A673 (cell line): ENCODE measurements at places on chromosomes 12 and 14. TPM values are rescaled to one million over a fixed set of nuclear protein-coding genes. Genes with fewer than 3 reads are reported as not detected.

Gene NPFF
- not detected in 2 replicates for total RNA-seq

Gene RFX4
- total RNA-seq: not detected in 2 replicates

Gene CCDC175
- total RNA-seq: 0.47 TPM in 1 of 2 replicates, not detected in the other

Gene KRT75
- not detected in 2 replicates for total RNA-seq

Gene OR4K15
- not detected in 2 replicates for total RNA-seq

Gene MIP
- total RNA-seq: not detected in 2 replicates

Gene PPP1R3E
- 9.7 and 10.9 TPM in 2 replicates for total RNA-seq

GRCh38 chr14:64294672-64295413 is 672 bp upstream of the ESR2 start:
- no peaks in the 10 kb centered on the region for H3K36me3 ChIP-seq
- H3K4me1 ChIP-seq: peaks cover 9% of the 10 kb centered on the region
- H3K4me3 ChIP-seq: peak overlapping the region; percentile 45
- H3K27me3 ChIP-seq: no peaks in the 10 kb centered on the region
- DNase-seq: peak; percentile 78

DNA sequence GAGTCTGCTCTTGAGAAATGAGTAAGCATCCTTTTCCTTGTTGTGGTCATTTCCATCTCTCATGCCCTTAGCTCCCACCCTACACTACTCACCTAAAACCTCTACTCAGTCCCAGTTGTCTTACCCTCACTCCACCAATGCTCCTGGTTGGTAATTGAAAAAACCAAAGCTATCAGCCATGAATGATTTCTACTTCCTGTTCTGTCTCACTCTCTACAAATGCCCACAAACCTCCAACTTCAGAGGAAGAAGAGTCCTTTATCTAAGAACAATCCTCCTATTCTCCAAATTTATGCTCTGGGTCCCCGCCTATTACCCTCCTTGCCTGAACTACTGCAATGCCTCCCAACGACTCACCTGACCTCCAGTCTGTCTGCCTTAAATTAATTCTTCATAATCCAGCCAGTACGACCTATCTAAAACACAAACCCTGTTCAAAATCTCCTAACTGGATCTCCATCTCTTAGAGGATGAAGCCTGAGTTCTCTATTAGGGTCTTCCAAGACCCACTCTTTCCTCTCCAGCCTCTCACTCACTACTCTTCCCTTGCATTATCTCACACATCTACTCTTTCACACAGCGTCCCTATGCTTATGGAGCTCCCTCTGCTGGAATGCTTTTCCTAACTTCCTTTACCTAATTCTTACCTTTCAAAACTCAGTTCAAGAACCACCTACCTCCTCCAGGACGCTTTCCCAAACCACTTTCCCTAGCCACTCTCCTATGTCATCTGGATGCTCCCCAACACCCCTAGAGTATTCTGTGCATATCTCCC is 2.2 kb downstream of the DHRS1 start:
- no peaks in the 10 kb centered on the region for H3K27me3 ChIP-seq
- no peak overlapping the region for H3K27ac ChIP-seq
- H3K36me3 ChIP-seq: peaks cover 9% of the 10 kb centered on the region
- peak; percentile 45 for DNase-seq

GRCh38 chr14:76793324-76793723 is 19.4 kb downstream of the ANGEL1 start:
- no peaks in the 10 kb centered on the region for H3K27me3 ChIP-seq
- DNase-seq: no peak
- H3K4me3 ChIP-seq: no peak overlapping the region
- H3K4me1 ChIP-seq: no peaks in the 10 kb centered on the region
- H3K36me3 ChIP-seq: peaks cover 15% of the 10 kb centered on the region
- H3K27ac ChIP-seq: no peak overlapping the region

DNA sequence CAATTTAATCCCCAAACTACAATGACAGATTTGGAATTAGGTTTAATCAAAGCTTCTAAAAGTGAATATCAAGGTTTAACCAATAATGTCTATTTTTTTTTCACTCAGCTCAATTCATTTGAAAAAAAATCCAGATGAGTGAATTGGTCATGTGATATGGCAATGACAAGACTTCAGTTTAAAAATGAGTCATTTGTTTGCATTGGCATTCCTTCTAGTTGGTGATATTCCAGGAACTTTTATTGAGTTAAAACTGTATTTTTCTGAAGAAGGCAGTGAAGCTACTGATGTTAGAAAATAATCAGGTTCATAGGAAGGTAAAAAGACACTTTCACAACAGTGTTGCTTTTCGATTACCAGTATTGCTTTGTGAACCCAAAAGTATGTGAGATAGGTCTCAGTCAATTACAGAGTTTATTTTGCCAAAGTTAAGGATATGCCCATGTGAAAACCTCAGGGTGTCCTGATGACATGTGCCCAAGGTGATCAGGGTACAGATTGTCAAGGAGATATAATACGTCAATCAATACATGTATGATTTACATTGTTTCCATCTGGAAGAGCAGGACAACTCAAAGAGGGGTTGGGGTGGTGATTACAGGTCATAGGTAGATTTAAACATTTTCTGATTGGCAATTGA is 1214.9 kb downstream of the GALC start:
- no peaks in the 10 kb centered on the region for H3K36me3 ChIP-seq
- no peak overlapping the region for H3K4me3 ChIP-seq
- no peak for DNase-seq
- peaks cover 22% of the 10 kb centered on the region for H3K4me1 ChIP-seq
- H3K27ac ChIP-seq: no peak overlapping the region

GRCh38 chr14:45699471-45699870 is 446.5 kb upstream of the MIS18BP1 start:
- H3K36me3 ChIP-seq: no peaks in the 10 kb centered on the region
- H3K4me1 ChIP-seq: no peaks in the 10 kb centered on the region
- H3K27me3 ChIP-seq: no peaks in the 10 kb centered on the region
- H3K27ac ChIP-seq: no peak overlapping the region
- DNase-seq: no peak

DNA sequence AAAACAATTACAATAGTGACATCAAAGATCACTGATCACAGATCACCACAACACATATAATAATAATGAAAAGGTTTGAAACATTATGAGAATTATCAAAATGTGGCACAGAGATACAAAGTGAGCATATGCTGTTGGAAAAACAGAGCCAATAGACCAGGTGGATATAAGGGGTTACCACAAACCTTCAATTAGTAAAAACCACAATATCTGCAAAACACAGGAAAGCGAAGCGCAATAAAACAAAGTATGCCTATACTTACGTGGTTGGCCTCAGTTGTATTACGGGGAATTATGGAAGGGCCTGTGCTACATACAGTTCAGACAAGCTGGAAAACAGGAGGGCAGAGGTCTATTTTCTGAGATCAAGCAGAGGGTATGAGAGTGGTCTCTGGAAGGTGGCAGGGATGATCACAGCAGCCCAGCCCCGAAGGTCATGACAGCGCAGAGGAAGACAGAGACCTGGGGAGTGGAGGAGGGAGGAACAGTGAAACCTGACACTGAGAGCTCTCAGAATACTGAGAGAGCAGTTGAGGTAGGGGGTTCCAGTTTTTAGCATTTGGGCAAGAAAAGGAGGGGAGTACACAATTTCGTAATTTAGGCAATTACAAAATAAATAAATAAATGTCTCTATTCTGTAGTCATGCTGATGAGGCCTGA is 41.3 kb downstream of the IFNG start:
- no peaks in the 10 kb centered on the region for H3K4me1 ChIP-seq
- H3K27me3 ChIP-seq: peaks cover 12% of the 10 kb centered on the region
- no peak overlapping the region for H3K4me3 ChIP-seq
- H3K27ac ChIP-seq: no peak overlapping the region
- H3K36me3 ChIP-seq: no peaks in the 10 kb centered on the region
- DNase-seq: no peak

GRCh38 chr12:94875525-94875924 is 128.0 kb downstream of the NDUFA12 start:
- no peak overlapping the region for H3K27ac ChIP-seq
- no peaks in the 10 kb centered on the region for H3K4me1 ChIP-seq
- no peak for DNase-seq
- H3K27me3 ChIP-seq: peaks cover 74% of the 10 kb centered on the region

DNA sequence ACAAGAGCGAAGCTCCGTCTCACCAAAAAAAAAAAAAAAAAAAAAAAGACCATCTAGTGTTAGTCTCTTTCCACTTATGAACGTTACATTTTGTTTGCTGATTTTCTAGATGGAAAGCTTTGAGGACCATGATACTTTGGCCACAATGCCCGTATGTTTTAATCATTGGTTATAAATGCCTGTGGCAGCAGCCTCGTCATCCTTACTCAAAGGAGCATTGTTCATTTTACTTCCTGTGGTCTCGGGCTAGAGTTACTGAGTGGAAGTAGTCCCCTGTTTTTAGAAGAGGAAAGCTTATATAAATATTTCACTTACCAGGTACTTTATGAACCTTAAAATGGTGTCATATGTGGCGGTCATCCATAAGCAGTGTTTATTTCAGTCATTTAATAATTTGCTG is 359.9 kb downstream of the AEBP2 start:
- H3K27me3 ChIP-seq: peaks cover 13% of the 10 kb centered on the region
- H3K36me3 ChIP-seq: no peaks in the 10 kb centered on the region
- H3K4me3 ChIP-seq: no peak overlapping the region
- no peak for DNase-seq
- H3K4me1 ChIP-seq: peaks cover 11% of the 10 kb centered on the region

DNA sequence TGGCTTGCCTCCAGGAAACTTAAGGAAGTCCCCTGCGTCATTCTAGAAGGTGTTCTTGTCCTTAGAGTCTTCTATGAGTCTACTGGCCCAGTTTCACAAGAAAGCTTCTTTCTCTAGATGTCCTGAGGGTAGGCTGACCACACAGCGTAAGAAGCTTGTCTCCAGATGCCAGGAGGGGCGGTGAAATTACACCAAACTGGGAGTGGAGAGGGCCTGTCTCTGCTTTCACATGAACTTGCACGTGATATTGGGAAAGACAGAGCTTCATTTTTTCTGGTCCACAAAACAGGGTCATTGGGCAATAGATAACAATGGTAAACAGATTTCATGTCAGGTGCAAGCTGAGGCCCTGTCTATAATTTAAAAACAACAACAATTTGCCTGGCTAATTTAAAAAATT is 85.7 kb upstream of the TBX3 start:
- DNase-seq: no peak
- H3K27ac ChIP-seq: no peak overlapping the region
- no peaks in the 10 kb centered on the region for H3K4me1 ChIP-seq
- no peak overlapping the region for H3K4me3 ChIP-seq

GRCh38 chr12:26469421-26470180 is 274.2 kb downstream of the SSPN start:
- H3K27me3 ChIP-seq: no peaks in the 10 kb centered on the region
- H3K36me3 ChIP-seq: no peaks in the 10 kb centered on the region
- no peak for DNase-seq
- no peak overlapping the region for H3K4me3 ChIP-seq

DNA sequence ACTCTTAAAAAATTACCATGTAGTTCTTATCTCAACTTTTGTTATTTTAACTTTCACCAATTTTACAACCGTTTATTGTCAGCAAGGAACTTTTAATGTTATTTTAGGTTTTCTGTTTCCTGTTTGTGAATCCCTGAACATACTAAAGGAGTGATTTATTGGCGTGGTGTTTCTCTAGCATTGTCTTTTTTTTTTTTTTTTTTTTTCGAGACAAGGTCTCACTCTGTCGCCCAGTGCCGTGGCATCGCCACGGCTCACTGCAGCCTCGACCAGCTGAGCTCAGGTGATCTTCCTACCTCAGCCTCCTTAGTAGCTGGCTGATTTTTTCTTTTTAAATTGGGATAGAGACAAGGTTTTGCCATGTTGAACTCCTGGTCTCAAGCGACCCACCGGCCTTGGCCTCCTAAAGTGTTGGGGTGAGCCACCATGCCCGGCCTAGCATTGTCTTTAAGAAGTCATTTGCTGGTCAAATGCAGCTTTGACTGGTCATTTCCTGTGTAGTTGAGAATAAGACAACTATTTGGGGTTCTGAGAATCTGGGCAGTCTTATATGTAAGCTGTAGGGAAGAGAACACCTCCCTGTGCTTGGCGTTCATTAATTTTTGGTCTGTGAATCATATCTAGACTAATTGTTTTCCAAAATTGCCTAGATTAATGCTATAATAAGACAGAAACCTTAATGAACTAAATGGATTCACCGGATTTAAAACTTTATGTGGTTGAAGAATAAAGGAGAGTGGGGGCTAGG is 2.1 kb downstream of the WASHC4 start:
- peaks cover 15% of the 10 kb centered on the region for H3K4me1 ChIP-seq
- H3K4me3 ChIP-seq: peak overlapping the region; percentile 73
- H3K27me3 ChIP-seq: no peaks in the 10 kb centered on the region
- no peak for DNase-seq

- no peak overlapping the region for H3K27ac ChIP-seq
- no peak overlapping the region for H3K4me3 ChIP-seq
- DNase-seq: peak; percentile 2
- H3K4me1 ChIP-seq: no peaks in the 10 kb centered on the region
These were observed 118.2 kb upstream of the KITLG start for GRCh38 chr12:88698471-88698870.

DNA sequence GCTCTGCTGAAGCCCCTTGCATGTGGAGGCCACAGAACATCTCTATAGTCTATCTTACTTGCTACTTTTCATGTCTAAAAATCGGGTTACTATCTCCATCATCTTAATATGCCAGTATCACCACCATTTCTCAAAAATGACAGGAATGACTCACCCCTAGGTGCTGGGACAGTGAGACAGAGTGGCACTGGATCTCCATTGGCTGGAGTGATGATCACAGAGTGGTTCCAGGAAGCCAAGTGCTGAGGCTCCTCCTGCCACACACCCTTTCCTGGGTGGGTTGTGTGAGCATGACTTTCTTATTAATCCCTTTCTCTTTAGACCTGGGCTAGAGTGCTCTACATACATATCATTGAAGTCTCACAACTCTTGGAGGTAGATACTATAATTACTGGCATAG is 3.3 kb upstream of the ASCL1 start:
- no peaks in the 10 kb centered on the region for H3K4me1 ChIP-seq
- no peak overlapping the region for H3K27ac ChIP-seq
- no peaks in the 10 kb centered on the region for H3K36me3 ChIP-seq
- peaks cover 100% of the 10 kb centered on the region for H3K27me3 ChIP-seq
- H3K4me3 ChIP-seq: no peak overlapping the region

GRCh38 chr14:102907303-102907844 is 15.1 kb upstream of the AMN start:
- H3K27me3 ChIP-seq: no peaks in the 10 kb centered on the region
- H3K4me3 ChIP-seq: no peak overlapping the region
- H3K27ac ChIP-seq: no peak overlapping the region
- H3K4me1 ChIP-seq: no peaks in the 10 kb centered on the region

- no peaks in the 10 kb centered on the region for H3K4me1 ChIP-seq
- H3K27ac ChIP-seq: no peak overlapping the region
- H3K36me3 ChIP-seq: no peaks in the 10 kb centered on the region
These were observed 97.9 kb downstream of the RERGL start for GRCh38 chr12:17992002-17992656.

GRCh38 chr12:107327651-107328182 is 234.4 kb upstream of the CRY1 start:
- H3K27ac ChIP-seq: no peak overlapping the region
- no peak for DNase-seq
- no peak overlapping the region for H3K4me3 ChIP-seq
- no peaks in the 10 kb centered on the region for H3K27me3 ChIP-seq
- H3K4me1 ChIP-seq: peaks cover 25% of the 10 kb centered on the region
- no peaks in the 10 kb centered on the region for H3K36me3 ChIP-seq
